ENCODE measurements at places on chromosomes 5 and 9. TPM values are rescaled to one million over a fixed set of nuclear protein-coding genes. Genes with fewer than 3 reads are reported as not detected.

Gene ADAMTS16
- total RNA-seq, result not detected

Gene NPR3
- 0.65 TPM for total RNA-seq

Gene PDCD1LG2
- total RNA-seq, result 4.4 TPM

Gene PHF24
- total RNA-seq, result not detected

Gene KCTD16
- 0.05 TPM for total RNA-seq
